Hematopoietic multipotent progenitor cell (in vitro differentiated cells): ENCODE measurements at places on chromosomes 5 and 9.

DNA sequence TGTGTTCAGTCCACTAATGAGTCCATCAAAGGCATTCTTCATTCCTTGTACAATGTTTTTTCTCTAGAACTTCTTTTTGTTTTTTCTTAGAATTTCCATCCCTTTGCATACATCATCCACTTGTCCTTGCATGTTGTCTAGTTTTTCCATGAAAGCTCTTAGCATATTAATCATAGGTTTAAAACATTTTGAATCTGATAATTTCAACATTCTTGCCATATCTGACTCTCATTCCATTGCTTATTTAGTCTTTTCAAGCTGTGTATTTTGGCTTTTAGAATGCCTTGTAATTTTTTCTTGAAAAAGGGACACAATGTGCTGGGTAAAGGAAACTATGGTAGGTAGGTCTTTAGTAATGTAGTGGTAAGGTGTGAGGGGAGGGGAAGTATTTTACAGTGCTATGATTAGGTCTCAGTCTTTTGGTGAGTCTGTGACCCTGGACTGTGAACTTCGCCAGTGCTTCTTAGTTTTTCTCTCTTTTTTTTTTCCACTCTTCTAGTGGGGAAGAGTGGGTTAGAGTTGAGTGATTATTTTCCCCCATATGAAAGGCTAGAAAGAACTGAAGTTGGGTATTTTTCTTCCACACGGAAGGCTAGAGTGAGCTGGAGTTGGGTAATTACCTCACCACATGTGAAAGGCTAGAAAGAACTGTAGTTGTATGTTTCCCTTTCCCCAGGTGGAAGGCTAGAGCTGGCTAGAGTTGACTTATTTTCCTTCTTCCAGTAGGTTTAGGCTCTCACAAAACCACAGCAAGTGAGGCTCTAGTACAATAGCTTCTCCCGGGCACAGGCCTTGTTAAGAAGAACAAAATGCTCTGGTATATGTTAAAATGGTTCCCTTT, 172.1 kb downstream of the SNX18 start:
- no peak for DNase-seq

DNA sequence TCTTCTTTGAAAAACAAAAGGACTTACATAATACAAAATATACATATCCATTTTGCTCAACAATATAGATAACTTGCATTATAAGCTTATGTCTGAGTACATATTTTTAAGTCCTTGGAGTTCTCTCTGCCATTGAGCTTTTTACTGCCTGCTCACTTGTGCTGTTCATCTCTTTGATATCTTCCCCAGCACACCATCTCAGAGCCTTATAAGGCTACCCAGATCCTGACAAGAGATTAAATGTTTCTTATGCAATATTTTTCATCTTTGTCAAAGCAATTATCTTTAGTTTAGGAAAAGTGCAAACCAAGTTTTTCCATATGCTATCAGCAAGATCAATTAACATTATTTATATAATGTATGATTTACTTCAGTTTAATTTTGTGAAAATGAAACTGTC, 60.7 kb upstream of the ITGA1 start:
- no peak for DNase-seq

- DNase-seq = no peak
Measured at GRCh38 chr5:123456242-123456641, 33.0 kb upstream of the CEP120 start.

DNA sequence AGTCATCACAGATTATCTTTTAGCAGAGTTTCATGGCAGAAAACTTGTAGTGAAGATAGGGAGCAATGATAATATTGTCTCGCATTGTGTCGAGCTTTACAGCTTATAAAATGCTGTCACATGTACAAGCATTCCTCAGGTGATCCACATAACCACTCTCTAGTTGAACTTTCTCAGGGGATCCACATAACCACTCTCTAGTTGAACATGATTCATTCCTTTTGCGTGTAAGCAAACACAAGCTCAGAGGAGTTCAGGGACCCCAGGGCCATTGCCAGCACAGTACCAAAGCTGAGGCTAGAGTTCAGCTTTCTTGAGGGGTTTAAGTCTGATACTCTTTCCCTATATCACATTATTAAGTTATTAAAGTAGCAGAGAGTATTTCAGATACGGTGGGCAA, 86.7 kb downstream of the CDH6 start:
- no peak for DNase-seq

GRCh38 chr5:101720033-101720432, 576.1 kb downstream of the SLCO4C1 start:
- no peak for DNase-seq

DNA sequence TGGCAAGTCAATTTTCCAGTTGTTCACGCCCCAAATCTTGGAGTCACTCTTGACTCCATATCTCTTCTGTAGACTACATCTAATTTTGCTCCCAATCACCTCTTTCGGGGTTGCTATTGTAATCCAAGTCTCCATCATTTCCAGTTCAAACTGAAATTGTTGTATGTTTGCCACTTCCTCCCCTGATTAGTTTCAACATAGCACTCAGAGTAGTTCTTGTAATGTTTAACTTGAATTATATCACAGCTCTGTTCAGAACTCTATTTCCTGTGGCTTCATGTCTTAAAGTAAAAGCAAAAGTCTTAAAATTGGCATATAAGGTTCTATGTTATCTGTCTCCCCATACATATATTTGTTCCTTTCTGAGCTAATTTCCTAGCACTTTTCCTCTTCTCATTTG, 348.5 kb upstream of the RIOK2 start:
- DNase-seq = no peak

GRCh38 chr5:176319827-176320554, 41.6 kb downstream of the KIAA1191 start:
- DNase-seq = no peak

GRCh38 chr5:165201771-165202518, 1696.5 kb downstream of the MAT2B start:
- no peak for DNase-seq

- DNase-seq = no peak
Measured at GRCh38 chr5:176608937-176609723, 826 bp downstream of the GPRIN1 start.

DNA sequence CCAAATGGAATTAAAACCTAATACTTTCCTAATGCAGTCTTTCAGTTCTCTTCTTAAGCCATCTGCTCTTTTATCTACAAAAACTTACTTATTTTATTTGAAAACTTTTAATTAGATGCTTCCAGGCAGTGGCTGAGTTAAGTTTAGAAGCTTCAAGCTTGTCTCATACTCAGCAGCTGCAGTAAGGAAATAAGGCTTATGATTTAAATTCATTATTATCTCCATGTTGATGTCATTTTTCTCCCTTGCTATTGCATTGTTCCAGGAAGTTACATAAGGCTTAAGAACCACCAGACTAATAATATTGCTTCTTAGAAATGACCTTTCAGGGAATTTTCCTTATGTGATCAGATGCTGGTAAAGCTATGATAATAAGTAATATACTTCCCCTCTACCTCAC, 119.6 kb downstream of the PPP2R2B start:
- DNase-seq = no peak

GRCh38 chr9:37410969-37411785, 11.3 kb upstream of the GRHPR start:
- no peak for DNase-seq

DNA sequence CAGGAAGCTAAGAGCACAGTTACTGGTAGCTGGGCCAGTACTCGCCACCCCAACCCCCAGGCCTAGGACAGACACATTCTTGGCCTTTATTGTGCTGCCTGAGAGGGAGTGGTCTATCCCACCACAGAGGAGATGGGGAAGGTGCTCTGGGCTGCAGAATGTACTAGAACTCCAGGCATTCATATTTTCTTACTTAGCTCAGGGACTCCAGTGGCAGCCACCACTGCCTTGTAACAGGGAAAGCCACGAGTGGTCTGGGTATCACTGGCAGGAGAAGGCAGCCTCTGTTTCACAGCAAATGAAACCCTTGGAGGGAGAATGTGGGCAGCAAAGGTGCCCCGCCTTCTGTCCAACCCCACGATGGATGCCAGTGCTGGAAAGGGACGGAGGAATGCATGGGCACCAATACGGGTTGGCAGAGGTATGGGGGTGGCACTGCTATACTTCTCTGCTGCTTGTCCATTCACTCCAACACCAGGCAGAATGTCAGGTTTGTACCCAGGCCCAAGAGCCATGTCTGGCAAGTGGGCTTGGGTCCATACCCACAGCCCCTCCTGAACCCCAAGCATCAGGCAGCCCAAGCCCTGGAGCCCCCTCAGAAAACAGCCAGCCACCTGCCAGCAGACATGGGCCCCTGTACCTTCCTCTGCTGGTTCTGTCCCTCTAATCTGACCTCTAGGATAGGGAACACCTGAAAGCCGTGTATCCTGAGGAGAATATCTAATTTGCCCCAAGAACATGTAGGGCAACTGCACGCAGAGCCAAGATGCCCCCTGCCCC, 4.6 kb downstream of the SEPTIN8 start:
- DNase-seq = no peak

DNA sequence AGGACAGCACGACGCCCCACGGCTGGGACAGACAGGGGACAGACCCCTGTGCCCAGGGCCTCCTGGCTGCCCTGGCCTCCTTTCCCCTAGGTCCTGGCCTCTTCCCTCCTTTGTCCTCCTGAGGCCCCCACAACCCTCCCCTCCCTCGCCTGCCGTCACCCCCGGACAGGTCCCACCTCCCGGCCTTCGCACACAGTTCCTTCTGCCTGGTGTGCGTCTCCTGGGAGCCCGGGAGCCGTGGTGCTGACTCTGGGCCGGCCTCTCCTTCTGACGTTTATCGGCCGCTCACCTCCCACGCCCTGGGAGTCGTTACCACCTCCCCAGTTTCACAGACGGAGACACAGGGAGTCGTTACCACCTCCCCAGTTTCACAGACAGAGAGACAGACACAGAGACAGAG, 25.1 kb upstream of the NOTCH1 start:
- DNase-seq = no peak

DNA sequence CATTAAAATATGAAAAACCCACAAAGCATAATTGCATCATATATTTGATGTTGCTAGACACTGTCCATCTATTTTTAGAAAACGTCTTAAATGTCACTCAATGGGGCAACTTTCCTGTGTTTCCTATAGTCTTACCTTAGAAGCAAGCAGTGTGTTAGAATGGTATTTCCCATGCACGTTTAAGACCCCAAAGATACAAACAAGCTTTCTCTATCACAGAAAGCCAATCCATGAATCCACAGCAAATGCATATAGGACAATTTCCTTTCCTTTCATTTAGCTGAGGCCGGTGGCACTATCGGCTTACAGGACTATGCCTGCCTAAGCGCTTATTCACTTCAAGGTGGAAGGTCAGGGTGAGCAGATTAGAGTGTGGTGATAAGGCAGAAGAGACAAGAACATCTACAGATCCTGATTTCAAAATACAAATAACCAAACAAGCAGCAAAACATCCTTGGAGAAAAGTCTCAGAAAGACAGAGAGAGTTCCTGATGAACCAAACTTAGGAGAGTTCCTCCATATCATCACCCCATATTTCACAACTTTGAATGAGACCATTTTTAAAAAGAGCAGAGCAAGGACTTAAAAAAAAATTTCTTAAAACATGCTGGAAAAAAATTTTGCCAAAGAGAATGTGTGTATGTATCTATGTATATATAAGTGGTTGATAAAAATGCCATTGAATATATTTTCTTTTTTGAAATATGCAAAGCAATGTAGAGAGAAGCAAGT, 57.2 kb downstream of the MEF2C start:
- no peak for DNase-seq

- no peak for DNase-seq
Measured at GRCh38 chr5:147860641-147861025, 17.9 kb upstream of the SCGB3A2 start.

GRCh38 chr9:22169243-22169642, 160.1 kb upstream of the CDKN2B start:
- no peak for DNase-seq

DNA sequence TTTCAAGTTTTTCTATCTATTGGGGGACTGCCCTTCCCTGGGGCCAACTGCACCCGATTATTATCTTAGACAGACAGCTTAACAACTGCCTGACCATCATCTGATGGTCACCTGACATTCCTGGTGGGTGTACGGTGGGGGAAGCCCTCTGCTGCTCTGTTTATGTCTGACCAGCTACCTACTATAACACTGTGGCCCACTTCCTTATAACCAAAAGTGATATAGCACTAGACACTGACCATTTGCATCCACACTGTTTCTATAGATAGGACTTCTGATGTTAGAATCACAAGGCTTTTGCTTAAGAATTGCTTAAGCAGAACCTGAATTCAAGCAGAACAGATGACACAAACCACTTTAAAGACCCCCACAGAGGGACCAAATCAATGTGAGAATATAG, 110.5 kb upstream of the RAI14 start:
- no peak for DNase-seq
